Suprapubic skin (tissue), 4 donors: ENCODE measurements at places on chromosomes 4 and X.

DNA sequence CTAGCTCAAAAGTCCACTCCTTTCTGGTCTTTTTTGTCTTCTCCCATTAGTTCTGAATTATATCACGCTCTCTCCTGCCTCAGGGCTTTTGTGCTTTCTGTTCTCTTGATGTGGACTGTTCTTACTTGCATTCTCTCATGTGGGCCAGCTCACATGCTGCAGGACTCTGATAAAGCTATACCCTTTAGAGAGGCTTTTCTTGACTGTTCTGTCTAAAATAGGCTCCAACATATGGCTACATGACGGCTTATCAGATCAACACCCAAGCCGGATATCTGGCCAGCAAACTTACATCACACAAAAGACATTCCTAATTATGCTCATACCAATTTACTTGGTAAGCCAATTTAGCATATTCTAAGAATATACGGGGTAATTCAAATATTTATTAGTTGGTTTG lies 1494.5 kb downstream of the TECRL start:
- DNase-seq = no peak

GRCh38 chr4:140162596-140162995 lies 8.6 kb upstream of the MAML3 start:
- no peak for DNase-seq

- peak; percentile 86 for DNase-seq
These were observed 1.8 kb downstream of the MAML3 start for GRCh38 chr4:140152013-140152703.

DNA sequence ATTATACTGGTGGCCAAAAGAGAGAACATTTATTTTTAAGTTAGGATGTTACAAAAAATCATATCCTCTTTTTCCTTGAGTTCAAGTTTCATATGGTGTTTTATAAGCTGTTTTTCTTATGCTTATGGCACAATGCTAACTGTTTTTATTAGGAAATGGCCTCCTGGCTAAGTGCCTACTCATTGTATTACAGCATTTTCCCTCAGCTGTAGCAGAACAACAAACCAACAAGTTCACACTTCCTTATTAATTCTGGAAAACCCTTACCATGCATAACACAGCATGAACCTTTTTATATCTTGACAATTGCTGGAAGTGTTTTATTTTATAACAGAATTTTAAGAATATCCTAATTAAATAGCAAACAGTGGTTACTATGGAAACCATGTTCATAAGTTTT lies 165.8 kb downstream of the GASK1B start:
- DNase-seq = no peak

DNA sequence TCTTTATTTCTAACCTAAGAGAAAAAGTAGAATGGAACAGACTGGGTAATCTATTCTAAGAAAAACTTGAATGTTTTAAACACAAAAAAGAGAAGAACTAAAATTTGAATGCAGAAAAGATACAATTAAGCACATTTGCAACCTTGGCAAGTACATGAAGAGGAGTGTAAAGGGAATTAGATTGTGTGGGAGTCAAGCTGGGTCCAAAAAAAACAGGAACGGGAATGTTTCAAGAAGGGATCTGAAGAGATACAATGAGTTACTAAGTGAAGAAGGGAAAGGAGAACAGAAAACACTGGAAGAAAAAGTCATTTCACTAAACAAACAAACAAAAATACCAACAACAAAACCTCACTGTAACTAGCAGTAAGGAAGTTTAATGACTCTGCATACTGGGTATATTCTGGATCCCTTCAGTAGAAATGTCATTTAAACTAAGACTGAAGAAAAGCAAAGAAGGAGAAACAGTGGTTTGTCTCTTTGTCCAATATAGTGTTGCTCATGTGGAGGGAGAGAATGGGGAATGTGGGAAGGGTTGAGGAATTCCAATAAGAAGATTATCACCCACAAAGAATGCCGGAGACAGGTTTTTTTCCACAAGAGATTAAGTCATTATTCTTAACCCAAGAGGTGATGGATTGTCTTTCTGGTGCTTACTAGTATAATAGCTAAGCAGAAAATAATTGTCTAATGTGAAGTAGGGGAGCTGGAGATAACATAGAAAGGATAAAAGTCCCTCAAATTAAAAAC lies 50.4 kb upstream of the PTPN13 start:
- no peak for DNase-seq

DNA sequence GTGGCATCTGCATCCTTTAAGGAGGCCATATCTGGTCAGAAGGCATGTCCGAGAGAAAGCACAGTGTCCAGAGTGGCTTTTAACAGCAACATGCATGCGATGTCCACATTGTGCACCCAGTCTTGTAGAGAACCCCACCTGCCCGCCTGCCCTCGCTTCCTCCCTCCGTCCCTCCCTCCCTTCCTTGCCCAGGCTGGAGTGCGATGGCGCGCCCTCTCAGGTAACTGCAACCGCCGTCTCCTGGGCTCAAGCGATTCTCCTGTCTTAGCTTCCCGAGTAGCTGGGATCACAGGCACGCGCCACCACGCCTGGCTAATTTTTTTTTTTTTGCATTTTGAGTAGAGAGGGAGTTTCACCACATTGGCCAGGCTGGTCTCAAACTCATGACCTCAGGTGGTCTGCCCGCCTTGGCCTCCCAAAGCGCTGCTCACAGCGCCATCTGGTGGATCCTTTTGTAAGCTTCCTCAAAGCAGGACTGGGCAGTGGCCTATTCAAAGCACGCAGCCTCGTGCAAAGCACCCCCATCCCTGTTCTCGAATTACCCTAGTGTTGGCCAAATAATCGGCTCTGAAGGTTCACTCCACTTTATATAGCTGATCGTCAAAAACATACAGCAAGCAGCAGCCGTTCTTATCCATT lies 15.0 kb downstream of the BRCC3 start:
- DNase-seq = no peak

DNA sequence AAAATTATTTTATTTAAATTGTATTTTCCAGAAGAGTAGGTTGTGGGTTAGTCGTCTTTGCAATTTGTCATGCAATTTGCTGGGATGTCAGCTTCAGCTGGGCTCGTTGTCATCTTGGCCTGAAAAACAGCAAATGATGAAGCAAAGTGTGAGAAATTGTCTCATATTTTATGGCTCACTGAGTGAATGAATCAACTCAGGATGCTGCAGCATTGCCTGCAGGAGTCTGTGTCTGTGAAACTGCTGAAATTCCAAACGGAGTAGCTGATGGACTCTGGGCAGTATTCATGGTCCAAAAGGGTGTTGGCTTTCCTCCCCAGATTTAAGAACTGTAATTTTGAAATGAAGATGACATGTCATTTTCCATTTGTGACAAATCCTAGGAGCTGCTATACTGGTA lies 37.2 kb downstream of the CXCL8 start:
- no peak for DNase-seq

DNA sequence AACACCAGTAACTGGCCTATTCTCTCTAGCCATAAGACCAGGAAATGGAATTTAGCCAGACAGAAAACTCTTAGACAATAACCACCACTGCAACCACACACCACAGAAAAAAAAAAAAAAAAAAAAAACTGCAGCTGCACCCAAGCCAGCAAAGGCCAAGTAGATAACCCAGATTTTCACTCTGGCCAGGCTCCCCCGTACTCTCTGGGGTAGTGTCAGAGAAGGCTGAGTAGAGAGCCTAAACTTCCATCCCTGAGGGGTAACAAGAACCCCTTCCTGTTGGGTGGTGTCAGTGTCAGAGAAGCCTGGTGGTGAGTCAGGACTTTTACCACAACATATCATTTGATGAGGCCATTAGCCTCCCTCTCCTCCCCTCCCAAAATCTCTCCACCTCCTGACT lies 5.6 kb upstream of the DLG3 start:
- DNase-seq = no peak

- DNase-seq = no peak
These were observed 7.7 kb downstream of the CCNQ start for GRCh38 chrX:153590961-153591956.

DNA sequence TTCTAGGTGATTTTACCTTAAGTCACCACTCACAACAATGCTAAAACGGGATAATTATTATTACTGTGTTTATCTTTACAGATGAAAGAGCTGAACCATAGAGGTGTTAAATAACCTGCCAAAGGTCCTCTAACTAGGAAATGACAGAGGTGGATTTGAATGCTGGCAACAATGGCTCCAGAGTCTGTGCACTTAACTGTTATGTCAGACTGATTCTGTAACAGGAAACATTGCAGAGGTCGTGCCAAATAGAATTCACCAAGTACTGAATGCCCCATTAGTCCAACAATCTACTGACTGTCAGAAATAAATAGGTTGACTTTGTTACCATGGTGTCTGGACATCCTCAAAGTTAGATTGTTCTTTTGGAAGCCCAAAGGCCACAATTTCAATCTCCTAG lies 20.9 kb upstream of the USP27X start:
- DNase-seq = no peak

DNA sequence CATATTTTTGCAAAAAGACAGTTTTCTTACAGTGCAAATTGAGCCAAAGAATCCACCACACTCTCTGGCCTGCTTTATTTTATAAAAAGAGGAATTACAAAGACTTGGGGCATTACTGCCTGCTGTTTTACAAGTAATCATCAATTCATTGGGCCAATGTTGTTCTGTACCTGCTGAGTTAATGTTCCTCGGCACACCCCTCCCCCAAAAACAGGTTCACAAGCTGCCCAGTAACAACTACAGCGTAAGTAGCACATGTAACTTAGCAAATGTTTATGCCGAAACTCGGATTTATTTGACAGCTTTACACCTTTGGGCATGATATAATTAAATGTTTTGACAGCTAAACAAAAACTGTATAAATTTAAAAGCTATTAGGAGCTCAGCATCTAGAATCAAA lies 214.6 kb upstream of the MAB21L2 start:
- no peak for DNase-seq

GRCh38 chr4:37157476-37158167 lies 86.9 kb upstream of the NWD2 start:
- DNase-seq = no peak

GRCh38 chr4:145907812-145908211 lies 30.8 kb downstream of the ZNF827 start:
- no peak for DNase-seq

GRCh38 chrX:51334276-51334675 lies 1.7 kb downstream of the NUDT10 start:
- DNase-seq = no peak

DNA sequence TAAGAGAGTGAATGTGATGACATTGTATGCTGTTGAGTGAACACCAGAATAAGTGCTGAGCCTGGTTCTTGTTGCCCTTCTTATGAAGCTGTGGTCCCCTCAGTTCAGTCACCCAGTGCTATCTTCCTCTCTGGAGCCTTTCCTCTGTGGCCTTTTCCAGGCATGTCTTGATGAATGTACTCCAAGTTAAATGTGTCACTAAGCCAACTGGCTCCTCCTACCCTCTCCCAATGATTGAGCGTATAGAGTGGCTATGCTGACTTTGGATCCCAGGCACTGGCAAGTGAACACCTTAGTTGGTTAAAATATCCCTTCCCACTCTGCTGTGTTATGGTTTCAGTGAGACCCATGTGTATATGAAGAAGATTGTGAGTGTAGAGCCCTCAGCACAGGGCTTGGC lies 134.1 kb upstream of the MAMLD1 start:
- no peak for DNase-seq

- DNase-seq = no peak
These were observed 32.2 kb downstream of the LNX1 start for GRCh38 chr4:53559021-53559620.

- DNase-seq = no peak
These were observed 615 bp downstream of the CACNA1F start for GRCh38 chrX:49232525-49232924.

DNA sequence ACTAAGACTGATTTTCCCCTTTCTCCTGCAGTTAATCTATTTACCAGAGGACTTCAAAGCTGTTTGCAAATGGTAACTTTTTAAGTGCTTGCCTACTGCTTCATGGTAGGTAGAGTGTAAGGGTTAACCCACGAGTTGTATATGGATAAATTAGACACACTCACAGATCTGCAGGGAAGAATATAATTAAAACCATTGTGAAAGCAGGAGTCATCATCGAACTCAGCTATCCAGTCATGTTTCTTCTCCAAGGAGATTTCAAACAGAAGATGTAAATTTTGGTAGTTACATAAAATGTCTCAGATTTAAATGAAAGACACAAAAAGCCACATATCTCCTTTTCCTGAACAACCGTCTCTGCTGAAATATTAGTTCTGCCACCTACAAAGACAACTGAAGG lies 549 bp upstream of the XG start:
- no peak for DNase-seq

GRCh38 chr4:137651128-137651527 lies 118.8 kb upstream of the PCDH18 start:
- no peak for DNase-seq

GRCh38 chr4:65943076-65943475 lies 272.8 kb upstream of the EPHA5 start:
- DNase-seq = no peak

GRCh38 chr4:142984871-142985585 lies 138.9 kb upstream of the INPP4B start:
- DNase-seq = no peak

DNA sequence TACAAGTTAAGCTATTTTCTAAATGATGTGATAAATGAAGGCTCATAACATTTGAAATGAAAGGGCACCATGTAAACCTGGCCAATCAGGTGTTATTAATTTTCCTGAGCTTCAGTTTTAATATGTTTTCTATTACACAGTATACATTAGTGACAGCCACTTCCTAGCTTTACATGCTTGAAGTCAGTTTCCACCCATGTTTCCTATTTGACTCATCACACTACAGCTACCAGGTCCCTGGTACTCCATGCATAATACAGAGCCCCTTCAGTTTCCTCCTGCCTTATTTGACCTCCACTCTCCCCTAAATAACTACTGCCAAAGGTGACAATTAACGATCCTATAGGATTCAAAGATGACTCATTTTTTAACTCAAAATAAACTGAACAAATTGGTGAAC lies 18.3 kb downstream of the ZNF518B start:
- no peak for DNase-seq

DNA sequence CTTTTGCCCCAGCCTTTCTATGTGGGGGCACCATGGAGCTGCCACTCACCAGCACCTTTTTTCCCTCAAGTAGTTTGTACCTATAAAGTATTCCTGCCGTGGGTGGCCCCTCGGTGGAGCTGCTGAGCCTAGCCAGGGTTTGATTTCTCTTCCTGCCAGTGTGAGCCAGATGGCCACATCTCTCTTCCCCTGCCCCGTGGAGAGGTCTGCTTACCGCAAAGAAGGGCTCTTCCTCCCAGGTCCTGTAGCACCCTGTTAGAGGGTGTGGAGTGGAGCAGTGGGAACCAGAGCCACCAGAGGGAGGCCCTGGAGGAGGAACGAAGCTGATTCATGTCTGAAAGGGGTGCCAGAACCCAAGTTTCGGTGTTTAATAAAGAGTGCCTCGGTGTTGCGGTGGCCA lies 95.4 kb downstream of the PTTG2 start:
- no peak for DNase-seq

GRCh38 chrX:153353416-153353815 lies 19.5 kb downstream of the ZNF275 start:
- DNase-seq = no peak

DNA sequence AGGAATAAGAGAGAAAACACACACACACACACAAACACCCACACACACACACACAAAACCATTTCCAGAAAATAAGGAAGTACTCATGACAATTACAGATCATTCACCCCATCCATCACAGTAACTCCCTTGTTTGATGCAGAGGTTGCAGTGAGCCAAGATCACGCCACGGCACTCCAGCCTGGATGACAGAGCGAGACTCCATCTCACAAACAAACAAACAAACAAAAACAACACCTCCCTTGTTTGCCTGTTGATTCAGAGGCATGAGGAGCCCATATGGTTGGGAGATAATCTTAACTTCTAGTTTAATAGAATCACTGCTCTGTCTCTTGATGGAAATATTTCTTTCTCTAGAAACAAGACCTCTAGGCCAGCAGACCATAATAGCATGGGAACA lies 2043.5 kb upstream of the AGA start:
- no peak for DNase-seq
